A673 (cell line): ENCODE measurements at places on chromosomes 4 and X.

- no peak for DNase-seq
Measured at GRCh38 chrX:63959975-63960374, 175.0 kb upstream of the ARHGEF9 start.

DNA sequence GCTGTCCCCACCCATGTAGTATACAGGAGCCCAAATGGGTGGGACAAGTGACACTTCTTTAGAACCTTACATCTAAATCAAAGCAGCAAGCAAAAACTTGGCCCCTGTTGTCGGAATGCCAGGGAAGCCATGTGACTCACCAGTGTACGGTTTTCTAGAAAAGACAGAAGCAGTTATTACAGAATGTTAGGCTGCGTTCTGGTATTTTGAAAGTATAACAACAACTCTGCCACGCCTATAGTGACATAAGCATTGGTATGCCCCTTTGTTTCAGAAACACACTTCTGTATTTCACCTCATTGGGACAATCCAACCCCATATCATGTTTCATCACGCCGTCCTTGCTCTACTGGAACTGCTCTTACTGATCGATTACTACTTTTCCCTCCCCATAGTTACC is 14.8 kb downstream of the PDHA1 start:
- no peak for DNase-seq

DNA sequence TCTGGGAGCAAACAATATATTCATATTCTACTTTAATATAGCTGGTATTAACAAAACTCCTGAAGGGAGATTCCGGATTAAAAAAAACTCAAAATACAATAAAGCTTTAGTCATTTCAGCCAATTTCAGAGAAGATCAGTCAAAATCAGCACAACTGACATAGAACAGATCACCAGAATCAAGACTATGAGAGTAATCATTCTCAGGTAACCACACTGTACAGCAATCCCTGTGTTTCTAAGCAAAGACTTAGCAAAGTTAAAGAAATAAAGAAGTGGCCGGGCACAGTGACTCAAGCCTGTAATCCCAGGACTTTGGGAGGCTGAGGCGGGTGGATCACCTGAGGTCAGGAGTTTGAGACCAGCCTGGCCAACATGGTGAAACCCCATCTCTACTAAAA is 9.1 kb downstream of the DCTD start:
- DNase-seq, result no peak

GRCh38 chr4:37737466-37737865 is 51.3 kb upstream of the RELL1 start:
- DNase-seq, result no peak

DNA sequence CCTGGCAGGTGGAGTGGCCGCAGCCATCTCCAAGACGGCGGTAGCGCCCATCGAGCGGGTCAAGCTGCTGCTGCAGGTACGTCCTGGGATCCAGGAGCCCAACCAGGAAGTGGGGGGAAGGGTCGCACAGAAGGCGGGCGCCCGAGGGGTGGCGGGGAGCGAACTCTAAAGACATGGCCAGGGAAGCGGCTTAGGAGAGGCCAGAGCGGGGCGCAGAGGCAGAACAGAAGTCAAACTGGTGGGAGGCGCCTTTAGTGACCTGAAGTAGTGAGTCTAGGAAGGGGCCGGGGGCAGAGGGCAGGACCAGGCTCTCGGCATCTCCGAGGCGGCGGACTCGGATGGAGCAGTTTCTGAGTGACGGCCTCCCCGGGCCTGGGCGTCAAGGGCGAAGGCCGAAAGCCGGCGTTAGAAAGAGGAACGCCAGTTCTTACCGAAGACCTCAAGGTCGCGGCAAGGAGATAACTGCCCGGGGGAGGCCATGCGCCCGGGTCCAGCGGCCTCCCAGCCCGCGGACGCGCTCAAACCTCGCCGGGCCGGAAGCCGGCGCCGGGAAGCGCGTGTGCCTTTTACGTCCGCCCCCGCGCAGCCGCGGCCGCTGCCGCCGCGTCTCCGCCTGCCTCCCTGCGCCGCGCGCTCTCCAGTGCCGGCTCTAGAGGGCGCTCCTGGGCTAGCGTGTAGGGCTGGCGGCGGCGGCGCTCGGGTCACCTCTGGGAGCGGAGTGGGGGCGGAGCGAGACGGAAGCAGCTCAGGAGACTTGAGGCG is 488 bp downstream of the SLC25A5 start:
- DNase-seq, result peak; percentile 86

DNA sequence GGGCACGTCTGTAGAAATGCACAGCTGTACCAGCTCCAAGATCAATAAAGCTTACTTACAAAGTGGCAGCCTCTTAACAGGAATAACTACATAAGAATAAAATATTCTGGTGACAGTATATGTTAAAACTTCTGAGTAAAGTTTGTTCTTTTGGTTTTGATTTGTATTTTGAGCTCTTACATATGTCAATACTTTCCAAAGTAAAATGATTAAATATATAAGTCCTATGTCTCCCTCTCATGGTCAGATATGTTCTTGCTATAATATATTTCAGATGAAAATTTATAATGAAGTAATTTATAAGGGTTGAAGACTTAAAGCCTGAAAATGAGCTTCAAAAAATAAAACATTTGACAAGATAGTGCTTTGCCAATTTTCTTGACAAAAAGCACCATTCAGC is 254.4 kb downstream of the NPFFR2 start:
- DNase-seq, result peak; percentile 32
